ENCODE measurements at places on chromosomes 3 and 15.
A peak's percentile ranks its signal among the peaks of the same experiment; 100 is the strongest.

DNA sequence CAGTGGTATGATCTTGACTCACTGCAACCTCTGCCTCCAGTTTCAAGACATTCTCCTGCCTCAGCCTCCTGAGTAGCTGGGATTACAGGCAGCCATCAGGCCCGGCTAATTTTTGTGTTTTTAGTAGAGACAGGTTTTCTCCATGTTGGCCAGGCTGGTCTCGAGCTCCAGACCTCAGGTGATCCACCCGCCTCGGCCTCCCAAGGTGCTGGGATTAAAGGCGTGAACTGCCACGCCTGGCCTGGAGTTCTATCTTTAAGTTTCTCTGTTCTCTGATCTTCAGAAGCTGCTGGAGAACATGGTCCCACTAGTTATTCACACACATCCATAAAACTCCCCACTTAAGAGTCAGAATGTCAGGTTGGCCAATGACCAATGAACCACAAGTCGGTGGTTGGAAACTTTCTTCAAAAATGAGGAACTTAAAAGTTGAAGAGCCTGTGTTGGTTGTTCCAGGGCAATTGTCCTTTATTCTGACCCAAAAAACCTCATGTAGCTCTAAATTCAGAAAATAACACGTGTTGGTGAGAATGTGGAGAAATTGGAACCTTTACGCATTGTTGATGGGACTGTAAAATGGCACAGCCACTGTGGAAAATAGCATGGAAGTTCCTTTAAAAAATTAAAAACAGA, 55.9 kb upstream of the PIK3CB start:
- no peak for DNase-seq

DNA sequence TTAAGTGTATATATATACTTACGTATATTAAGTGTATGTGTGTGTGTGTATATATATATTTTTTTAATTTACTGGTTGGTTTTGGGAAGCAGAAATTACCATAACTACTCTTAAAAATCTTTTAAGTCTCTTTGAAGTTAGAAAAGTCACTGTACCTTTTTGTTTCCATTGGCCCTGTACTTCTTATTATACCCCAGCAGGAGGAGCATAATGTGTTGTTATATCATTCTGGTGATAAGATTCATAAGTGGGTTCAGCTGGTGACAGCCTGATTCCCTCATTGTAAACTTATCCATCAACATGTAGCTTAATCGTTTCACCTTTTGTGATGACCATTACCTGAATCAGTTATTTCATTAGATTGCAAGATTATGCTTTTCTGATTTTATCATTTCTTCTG, 30.8 kb downstream of the MLH1 start:
- no peak for DNase-seq

- DNase-seq, result no peak
Observed at GRCh38 chr15:36737430-36737891, 158.0 kb downstream of the CDIN1 start.

GRCh38 chr15:84817466-84818081, 418 bp downstream of the ALPK3 start:
- DNase-seq, result no peak

GRCh38 chr15:43253431-43254403, 13.0 kb downstream of the TGM5 start:
- peak; percentile 52 for DNase-seq

GRCh38 chr3:192514081-192514753, 213.1 kb downstream of the FGF12 start:
- DNase-seq, result no peak

- DNase-seq, result no peak
Observed at GRCh38 chr3:123110976-123111615, 44.3 kb downstream of the PDIA5 start.

GRCh38 chr15:62545467-62546227, 380.6 kb upstream of the C2CD4B start:
- no peak for DNase-seq

GRCh38 chr15:101320501-101321052, 25.5 kb upstream of the SNRPA1 start:
- DNase-seq, result peak; percentile 43

GRCh38 chr3:77147836-77148578, 108.1 kb downstream of the ROBO2 start:
- DNase-seq, result no peak

GRCh38 chr3:60523536-60523935, 727.7 kb downstream of the FHIT start:
- DNase-seq, result no peak

- DNase-seq, result no peak
Observed at GRCh38 chr3:194177141-194177540, 41.2 kb downstream of the HES1 start.

DNA sequence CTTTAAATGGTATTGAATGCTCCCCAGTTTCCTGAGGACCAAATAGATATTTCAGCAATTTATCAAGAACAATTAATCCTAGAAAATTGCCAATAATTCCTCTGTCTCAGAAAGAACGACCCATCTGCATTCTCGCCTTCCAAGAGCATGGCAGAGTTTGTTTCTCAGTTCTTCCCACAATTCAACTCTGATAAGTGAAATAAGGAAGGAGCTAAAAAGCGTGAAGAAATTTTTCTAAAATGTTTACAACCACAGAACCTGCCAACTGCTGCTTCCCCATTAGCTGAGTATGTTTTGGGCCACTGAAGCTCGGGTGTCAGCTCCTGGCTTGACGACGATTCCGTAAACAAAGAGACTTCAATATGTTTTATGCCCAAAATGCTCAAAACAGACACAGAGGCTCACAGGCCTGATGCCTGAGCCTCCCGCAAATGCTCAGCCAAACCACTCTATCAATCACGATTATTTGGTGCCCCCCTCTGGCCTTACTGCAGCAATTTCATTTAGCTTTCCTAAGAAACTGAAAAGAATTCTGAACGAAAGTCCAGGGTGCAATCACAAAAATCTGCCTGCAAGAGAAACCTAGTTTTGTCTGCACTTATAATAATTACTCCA, 259.2 kb upstream of the CCDC54 start:
- no peak for DNase-seq

GRCh38 chr3:71006810-71007785, 576.4 kb downstream of the FOXP1 start:
- no peak for DNase-seq

DNA sequence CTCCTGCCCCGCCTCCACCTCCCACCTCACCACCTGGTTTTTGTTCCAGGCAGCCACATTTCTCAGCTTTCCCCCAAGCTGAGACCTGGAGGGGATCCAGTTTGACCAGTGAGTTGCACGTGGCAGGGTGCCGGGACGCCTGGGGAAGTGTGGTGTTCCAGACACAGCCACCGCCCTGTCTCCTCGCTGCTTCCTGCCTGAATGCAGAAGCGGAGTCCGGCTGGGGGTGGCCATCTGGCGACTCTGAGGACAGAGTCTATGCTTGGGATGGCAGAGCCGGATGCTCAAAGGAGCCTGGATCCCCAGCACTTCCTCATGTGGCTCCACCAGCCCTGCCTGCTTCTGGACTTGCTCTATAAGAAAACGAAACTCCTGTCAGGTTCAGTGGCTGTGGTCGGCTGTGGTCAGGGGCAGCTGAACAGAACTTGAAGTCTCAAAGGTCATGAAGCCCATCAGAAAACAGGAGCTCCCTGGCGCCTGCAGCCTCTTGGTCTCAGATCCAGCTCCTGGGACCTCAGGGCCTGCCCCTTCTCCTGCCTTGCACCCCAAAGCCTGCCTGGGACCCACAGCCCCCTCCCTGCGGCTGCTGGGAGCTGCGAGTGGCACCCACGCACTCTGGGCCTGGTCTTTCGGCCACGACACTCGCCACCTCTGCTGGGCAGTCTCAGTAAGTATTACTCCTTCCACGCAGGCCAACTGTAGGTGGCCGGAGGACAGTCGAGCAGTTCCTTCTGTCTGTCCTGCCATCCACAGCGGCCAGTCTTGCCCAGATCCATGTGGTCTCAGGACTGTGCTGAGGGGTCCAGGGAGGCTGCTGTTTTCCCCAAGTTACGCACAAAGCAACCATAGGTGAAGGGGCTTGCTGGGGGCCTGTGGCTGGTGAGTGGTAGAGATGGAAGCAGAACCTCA, 112.8 kb upstream of the MEF2A start:
- DNase-seq, result peak; percentile 85

GRCh38 chr3:122886946-122887345, 92.1 kb downstream of the SLC49A4 start:
- no peak for DNase-seq

DNA sequence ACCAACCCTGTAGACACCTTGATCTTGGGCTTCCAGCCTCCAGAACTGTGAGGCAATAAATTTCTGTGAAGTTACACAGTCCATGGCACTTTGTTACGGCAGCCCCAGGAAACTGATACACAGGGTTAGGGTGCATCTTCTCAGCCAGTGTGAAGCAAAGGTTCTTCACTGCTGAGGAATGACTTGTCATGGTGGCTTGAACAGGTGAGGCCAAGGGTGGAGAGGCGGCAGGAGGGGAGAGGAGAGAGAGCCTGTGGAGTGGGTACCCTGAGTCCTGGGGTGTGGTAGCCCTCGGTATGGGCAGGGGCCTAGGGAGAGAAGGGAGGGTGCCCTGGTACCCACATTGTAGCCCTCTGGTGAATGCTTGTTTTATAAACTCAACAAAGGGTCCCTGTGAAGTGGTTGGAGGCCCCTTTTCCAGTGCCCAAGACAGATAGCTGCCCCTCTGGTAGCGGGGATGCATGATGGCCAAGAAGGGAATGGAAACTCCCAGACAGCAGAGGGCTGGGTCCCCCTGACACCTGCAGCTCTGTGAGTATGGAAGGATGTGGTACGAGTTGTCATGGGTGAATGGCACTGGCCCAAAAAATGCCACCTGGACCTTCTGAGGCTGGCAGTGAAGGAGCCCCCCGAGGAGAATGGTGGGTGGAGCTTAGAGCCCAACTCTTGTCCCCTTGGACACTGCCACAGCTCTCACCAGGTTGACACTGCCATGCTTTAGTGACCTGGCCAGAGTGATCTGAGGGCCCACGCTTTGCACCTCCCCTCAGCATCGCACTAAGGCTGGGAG, 49.6 kb downstream of the SPSB4 start:
- DNase-seq, result peak; percentile 30

DNA sequence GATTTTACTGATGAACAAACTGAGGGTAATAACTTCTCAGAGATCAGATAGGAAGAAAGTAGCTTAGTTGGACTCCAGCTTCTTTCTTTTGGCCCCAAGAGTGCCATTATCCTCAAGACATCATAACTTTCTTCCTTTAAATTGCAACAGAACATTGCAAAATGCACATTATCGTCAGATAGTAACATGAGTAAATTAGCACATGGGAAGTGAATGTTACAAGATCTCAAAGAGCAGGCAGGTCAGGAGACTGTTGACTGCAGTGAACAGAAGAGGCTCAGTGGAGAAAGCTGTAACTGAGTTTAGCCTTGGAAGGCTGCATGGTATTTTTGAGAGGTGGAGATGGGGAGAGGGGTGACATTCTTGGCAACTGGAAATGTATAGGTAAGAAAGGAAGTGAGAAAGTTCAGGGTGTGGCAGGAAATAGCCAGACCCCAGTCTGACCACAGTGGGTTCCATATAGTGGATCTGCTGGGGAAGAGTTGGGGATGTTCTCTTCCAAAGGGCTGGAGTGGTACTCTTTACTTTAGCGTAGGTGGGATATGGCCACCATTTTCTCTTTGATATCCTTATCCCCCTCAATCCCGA, 307.7 kb downstream of the RPLP1 start:
- no peak for DNase-seq

DNA sequence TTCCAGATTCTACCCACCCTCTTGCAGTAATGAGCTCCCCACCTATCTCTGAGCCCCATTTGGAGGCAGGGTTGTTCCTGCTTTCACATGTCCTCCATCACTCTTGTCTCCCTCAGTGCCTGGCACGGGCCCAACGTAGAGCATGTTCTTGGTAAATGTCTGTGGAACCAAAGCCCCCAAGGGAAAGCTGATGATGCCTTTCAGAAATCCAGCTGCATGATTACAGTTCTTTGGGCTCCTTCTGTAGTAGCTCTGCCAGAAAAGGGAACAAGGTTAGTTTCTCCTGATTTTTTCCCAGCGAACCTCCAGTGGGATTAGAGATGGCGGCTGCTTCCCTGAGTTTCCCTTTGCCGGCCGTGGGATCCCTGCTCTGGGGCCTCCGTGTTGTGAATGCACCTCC, 39.3 kb downstream of the CGNL1 start:
- DNase-seq, result no peak

- no peak for DNase-seq
Observed at GRCh38 chr3:963755-964154, 129.1 kb upstream of the CNTN6 start.

DNA sequence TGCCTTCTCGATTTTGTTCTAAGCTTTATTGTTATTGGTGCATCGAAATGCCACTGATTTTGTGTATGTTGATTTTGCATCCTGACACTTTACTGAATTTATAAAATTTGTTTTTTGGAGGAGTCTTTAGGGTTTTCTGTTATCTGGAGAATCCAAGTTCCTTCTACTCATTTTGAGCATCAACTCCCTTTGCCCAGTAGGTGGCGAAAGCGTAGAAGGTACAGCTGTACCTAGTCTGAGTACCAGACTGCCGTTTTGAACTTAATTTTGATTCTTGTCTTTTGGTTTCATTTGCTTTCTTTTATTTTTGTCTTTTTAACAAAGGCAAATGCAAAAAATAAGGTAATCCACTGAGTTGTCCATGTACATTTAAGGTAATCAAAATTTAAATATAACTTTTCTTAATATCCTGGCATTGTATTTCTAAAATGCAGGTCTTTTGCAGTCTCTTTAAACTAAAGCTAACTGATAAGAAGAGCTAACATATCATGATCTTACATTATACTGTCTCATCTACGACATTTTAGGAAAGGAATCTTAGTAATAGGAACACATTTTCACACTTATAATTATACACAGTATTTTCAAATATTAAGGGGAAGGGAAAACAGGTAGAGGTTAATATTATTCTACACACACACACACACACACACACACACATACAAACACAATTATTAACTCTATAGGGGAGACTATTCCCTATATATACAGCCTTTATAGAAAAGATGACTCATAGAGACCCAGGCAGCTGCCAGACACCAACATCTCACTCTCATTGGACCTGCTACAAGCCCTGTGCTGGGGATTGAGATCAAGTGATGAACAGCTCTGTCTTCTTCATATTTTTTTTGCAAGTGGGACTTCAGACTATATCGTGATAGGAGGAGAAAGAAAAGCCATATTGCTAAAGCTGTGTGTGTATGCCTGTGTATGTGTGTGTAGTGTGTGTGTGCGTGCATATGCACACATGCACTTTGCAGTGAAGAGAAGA, 71.8 kb downstream of the SYNPR start:
- DNase-seq, result peak; percentile 58

DNA sequence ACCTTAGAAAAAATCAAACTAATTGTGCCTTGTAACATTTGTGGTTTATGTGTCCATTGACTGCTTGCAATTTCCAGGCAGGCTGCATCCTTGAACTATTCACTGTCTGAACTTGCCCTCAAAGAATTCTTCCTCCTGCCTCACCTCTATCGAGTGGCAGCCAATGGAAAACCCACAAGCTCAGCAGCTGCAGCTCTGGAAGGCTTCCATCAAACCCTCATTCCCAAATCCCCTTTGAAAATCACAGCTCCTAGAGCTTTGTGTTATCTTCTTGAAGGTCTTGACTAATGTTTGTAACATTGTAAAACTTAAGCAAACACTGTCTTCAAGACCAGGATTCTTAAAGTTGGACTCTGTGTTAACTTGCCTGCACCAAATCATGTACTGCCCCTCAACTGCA, 81.1 kb downstream of the FILIP1L start:
- DNase-seq, result no peak
